ENCODE measurements at places on chromosomes 13 and 19.

DNA sequence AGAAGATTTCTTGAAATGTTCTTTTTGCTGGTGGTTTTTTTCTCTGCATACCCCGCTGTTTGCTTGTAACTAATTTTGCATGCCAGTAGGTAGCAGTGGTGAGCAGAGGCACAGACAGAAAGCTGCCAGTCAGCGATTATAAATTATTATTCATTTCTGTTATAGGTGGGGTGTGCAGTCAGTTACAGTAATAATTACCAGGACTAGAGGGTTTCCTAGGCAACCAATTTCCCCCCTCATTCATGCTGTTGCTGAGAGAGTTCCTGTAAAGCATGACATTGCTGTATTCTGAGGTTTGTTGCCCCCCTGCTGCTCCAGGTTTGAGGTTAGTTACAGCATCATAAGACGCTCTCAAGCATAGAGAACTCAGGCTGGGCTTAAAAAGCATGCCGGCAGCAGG, 104.5 kb downstream of the URI1 start:
- DNase-seq: no peak

DNA sequence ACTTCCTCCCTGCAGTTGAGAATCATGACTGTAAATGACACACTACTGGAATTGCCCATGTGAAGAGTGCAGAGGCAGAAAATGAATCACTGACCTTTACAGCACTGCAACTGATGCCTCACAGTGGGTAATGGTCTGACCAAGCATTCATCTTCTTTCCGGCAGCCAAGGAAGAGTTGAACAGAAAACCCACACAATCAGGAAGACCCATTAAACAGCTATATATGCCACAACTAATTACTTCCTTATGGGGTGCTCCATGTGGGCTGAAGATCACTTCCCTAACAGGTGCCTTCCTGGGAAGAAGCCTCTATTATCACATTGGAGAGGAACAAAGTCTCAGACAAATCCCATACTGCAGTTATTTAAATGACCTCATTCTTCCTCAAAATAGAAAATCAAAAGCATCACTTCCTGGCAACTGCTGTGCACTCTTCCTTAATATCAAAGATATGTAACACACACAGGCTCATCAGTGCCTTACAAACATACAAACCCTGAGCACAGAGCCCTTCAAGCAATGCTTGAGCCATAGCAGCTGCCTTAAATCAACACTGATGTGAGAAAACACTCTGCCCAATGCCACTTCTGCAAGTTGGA, 45.8 kb downstream of the RUBCNL start:
- no peak for DNase-seq

DNA sequence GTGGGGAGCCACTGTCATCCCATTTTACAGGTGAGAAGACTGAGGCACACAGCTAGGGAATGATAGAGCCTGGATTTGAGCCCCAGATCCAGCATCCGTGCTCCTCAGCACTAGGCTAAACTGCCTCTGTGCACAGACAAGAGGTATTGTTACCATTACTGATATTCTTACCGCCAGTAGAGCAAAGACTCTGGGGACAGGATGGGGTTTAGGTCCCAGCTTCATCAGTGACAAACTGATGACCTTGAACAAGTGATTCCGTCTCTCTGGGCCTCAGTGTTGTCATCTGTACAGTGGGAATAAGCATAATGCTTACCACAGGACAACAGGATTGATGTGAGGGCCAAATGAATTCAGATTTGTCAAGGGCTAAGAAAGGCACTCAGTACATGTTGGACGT, 16.5 kb downstream of the AXL start:
- no peak for DNase-seq

GRCh38 chr19:45607071-45608029, 5.3 kb upstream of the GPR4 start:
- no peak for DNase-seq

DNA sequence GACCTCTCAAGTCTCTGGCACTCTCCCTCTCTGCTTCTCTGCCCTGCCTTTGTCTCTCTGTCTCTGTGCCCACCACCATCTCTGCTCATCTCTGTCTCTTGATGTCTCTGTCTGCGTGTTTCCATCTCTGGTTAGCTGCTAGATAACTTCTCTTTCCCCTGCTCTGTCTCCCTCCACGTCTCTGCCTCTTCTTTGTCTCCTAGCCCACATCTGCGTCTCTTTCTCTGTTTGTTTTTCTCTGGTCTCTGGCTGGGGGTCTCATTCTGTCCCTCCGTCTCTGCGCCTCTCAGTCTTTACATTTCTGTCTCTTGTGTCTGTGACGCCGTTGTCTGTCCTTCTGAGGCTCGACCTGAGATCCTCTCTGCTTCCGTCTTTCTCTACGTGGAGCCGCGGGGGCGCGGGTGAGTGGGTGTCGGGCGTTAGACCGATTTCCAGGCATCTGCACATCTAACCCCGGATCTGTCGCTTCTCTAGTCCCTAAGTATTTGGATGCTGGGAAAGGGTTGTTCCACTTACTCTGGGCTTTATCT, 386 bp downstream of the GIPR start:
- no peak for DNase-seq

DNA sequence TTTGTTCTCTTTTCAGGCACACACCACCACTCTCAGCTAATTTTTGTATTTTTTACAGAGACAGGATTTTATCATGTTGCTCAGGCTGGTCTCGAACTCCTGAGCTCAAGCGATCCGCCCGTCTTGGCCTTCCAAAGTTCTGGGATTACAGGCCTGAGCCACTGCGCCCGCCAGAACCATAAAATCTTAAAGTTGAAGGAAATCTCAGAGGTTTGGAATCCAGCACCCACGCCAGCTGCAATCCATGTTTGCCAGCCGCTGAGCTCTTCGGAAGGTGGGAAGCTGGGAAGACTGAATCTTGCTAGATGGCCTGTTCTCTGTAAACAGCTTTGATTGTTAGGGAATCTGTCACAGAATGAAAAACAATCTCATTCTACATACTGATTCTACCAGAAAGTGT, 38.5 kb downstream of the SPATA13 start:
- DNase-seq: no peak

- no peak for DNase-seq
These were observed 57.9 kb upstream of the VSTM2B start for GRCh38 chr19:29467824-29468401.

GRCh38 chr19:39515551-39516191, 732 bp downstream of the SELENOV start:
- DNase-seq: peak; percentile 5

DNA sequence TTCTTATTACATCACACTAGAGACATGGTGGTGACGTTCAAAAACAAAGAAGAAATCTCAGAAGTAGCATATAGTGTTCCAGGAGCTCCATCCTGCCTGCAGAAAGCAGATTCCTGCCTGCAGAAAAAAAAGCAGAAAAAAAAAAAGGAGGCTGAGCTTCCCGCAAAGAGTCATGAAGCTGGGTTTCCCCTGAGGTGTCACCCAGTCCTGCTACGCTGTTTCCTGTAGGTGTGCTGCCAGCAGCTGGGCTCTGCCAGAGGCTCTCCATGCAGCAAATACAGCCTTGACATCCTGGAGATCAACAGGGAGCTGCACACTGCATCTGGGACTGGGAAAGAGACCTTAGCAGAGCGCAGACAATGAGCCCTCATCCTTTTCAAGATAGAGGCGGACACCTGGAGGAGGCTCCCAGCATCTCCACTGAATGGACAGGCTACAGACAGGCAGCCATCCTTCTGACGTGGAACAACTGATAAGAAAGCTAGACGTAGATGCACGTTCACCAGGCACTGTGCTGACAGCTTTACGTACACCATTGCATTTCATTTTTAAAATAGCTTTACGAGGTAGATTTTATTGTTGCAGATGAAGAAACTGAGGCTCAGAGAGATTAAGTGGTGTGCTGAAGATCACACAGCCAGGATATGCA, 350.9 kb downstream of the FOXO1 start:
- peak; percentile 12 for DNase-seq

- DNase-seq: no peak
These were observed 20.3 kb upstream of the TMTC4 start for GRCh38 chr13:100694722-100695508.

DNA sequence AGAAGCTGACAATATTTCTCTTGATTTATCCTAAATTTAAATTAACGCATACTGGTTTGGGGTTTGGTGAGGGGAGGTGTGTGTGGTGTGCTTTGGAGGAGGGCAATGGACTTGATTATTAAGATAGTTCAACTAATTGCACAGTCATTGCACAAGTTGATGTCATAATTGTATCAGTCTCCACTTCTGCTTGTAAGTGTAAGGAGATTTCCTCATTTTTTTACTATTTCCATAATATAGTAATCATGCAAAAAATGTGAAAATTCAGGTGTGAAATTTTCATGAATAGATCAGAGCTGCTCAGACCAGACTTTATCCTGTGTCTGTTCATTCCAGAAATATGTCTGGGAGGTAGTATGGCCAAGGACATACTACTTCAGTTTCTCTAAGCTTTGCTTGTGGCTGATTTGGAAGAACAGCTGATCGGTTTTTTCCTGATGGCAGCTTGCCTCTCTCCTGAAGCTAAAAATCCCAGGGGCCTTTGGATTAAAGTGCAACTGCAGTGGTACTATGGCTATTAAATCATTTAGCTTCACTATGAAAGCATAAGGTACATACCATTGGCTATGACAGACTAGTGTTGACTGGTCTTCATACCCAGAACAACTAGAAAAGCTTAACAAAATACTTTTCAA, 201.8 kb upstream of the MIR17HG start:
- DNase-seq: no peak

- no peak for DNase-seq
These were observed 121.8 kb downstream of the TBC1D4 start for GRCh38 chr13:75360170-75360569.

GRCh38 chr19:33379151-33379829, 5.8 kb downstream of the CEBPG start:
- no peak for DNase-seq

- DNase-seq: no peak
These were observed 12.6 kb downstream of the FSD1 start for GRCh38 chr19:4316956-4317355.

GRCh38 chr19:703651-704446, 4.9 kb upstream of the PALM start:
- DNase-seq: peak; percentile 29

GRCh38 chr19:10283301-10284064, 3.3 kb upstream of the ICAM4 start:
- no peak for DNase-seq

- DNase-seq: no peak
These were observed 105.4 kb upstream of the MBNL2 start for GRCh38 chr13:97116754-97117153.

DNA sequence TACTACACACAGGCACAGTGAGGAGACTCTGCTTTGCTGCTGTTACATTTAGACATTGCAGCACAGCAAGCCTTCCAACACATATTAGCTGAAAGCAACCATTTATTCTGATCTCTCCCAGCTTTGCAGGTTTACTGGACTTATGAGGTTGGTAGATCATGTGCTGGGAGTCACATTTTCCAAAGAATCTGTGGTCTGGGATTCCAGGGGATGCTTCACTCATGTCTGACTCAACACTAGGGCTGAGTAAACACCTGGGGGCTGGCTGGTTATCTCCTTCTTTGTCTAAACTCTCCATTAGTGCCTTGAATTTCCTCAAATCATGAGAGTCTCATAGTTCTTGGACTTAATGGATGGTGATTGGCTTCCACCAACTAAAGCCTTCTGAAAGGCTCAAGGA, 5.4 kb upstream of the LGALS13 start:
- DNase-seq: no peak

GRCh38 chr13:52651897-52652195, 790 bp upstream of the SUGT1 start:
- no peak for DNase-seq

DNA sequence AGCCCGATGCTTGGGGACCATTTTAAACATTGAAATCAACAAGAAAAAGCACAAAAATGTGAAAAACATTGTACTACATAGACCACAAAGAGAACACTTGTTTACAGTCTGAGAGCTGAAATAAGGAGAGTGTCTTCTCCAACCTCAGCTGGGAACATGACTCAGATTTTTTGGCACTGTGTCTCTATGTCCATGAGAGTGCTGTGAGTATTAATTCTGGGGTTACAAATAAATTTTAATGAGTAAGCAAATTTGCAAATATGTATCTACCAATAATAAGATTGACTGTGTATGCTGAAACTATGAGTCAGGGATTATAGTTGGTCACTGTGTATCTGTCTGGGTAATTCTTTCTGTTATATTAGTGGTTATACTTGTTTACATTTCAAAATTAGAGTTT, 174.0 kb downstream of the DCT start:
- no peak for DNase-seq

GRCh38 chr13:75339635-75340374, 142.2 kb downstream of the TBC1D4 start:
- DNase-seq: no peak

DNA sequence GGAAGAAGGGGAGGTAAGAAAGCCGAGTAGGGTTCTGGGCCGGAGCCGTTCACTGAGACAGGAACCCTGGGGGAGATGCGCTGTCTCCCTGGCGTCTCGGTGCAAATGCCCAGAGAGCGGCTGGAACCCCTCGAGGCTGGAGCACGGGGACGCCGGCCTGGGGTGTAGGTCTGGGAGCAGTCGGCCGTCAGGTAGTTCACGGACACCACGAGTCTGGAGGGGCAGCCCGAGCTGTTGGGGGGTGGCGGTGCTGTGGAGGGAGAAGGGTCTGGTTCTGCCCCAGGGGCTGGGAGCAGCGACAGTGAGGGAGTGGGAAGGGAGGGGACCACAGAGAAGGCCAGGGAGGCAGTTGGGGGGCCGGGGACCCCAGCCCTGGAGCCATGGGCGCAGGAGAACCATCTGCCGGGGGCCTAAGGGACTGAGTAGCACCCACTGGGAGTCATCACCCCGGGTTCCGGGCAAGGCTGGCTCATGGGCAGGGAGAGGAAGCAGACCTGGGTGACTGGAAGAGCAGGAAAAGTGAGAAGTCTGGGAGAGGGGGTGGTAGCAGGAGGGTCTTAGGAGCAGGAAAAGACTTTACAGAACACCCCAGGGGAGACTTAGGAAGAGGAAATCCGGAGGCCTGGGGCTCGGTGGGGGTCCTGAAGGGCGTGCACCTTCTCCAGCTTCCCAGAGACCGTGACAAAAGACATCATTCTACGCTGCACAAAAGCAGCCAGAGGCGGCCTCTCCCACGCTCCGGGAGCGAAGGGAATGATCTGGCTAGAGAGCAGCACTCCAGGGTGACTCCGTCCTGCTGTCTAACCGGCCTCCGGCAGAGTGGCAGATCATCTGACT, 173.1 kb upstream of the SOX1 start:
- no peak for DNase-seq

- DNase-seq: peak; percentile 57
These were observed at the start of gene TNPO2 for GRCh38 chr19:12723641-12724426. TNPO2 (minus strand) TSS chr19:12723932; CDS start chr19:12720977, 2,955 bp downstream.

DNA sequence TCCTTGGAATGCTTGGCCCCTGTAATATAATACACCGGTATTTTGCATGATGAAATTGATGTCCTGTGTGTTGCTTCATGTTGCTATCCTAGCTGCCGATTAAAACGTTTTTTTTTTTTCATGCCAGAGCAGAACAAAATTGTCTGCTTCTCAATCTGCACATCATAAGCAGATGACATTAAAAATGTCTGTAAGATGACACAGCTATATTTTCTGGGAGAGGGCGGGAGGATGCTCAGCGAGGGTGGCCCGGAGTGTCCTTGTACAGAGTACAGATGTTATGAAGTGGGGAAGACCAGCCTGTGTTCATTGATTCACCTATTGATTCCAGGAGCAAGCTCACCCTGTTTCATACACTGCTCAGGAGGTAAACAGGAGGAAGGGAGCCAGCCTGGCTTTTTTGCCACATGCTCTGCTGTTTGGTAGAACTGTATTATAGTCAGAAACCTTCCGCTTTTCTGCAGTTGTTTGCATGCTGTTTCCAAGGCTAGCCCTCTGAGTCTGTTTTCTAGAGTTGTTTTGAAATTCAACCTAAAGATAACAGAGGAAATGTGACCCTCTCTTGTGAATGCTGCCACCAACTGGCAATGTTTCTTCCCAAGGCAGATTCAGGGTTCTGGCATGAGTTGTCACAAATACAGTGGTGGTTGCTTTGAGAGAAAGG, 4.7 kb upstream of the IRS2 start:
- DNase-seq: no peak
